ENCODE measurements at places on chromosomes 11 and 22.
A peak's percentile ranks its signal among the peaks of the same experiment; 100 is the strongest.

DNA sequence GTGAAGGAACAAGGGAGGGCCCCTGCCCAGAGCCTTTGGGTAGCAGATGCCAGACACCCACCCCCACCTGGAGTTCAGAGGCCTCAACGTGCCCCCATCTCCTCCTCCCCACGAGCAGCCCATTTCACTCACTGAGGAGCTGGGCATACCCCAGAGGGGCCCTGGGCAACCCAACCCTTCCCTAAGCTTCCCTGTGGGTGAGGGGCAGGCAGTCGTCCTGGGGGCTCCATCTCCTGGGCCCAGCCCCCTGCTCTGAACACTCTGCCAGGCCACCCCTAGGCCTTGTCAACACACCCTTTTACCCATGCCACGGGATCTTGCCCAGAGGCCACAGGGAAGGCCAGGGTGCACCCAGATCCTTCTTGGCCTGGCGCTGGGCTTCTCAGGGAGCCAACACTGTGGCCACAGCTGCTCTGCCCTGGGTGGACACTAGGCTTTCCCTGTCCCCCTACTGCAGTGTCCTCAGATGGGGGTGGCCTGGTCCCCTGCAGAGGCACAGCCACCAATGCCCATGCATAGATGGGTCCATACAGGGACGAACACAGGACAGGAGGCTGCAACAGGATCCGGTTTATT, 3.4 kb downstream of the SLC25A1 start:
- DNase-seq, result no peak

DNA sequence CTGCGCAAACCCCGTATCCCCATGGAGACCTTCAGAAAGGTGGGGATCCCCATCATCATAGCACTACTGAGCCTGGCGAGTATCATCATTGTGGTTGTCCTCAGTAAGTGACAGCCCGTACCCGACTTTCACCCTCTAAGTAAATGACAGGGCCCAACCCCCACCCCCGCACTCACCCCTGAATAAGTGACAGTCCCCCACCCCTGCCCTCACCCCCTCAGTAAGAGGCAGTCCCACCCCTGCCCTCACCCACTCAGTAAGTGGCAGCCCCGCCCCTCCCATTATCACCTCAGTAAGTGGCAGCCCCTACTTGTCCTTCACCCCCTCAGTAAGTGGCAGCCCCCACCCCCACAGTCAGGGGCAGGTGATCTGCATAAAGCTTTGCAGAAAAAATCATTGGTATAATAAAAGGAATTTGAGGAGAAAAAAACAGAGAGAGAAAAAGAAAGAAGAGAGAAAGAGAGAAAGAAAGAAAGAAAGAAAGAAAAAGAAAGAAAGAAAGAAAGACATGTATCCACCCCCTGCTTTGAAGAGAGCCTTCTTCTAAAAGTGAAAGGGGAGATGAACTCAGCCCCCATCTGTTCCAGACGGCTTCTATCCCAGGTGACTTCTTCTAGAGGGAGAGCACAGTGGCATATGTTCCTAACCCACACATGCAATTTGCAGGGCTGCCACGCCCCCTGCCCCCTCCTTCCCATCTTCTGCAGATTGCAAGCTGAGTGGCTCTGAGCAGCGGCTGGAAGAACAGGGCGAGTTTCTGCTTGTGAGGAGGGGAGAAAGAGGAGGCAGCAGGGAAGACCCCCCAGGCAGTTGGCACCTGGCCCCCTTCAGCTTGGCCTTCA, 12.5 kb upstream of the SMIM35 start:
- DNase-seq, result no peak

GRCh38 chr11:1083621-1084551, 9.2 kb downstream of the MUC2 start:
- DNase-seq, result no peak

- no peak for DNase-seq
These were observed 24.9 kb upstream of the CHKA start for GRCh38 chr11:68146010-68146540.

DNA sequence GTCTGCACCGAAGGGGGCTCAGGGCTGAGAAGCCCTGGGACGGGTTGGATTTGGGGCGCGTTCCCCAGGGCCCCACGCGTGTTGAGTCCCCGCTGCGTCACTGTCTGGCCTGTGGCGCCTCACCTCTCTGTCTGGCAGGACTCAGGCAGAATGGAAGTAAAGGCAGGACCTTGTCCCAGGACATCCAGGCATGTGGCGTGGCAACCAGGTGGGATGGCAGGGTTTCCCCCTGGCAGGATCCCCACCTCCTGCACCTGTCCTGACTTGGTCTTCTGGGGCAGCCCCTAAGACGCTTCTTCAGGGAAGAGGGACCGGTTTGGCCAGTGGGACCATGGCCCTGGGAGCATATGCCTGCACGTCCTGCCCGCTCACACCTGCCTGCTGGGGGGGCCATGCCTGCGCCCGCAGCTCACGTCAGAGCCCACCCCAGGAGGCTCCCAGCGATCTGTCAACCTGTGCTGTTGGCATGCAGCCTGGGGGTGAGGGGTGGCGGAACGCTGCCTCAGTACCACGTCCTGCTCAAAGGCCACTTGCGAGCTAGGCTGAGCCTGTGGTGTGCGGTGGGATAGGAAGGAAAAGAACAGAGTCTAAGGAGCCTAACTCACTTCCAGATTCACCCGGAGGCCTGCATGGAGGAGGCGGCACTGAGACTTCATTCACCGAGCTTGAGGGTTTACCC, 72.7 kb downstream of the KCNQ1 start:
- DNase-seq, result no peak

DNA sequence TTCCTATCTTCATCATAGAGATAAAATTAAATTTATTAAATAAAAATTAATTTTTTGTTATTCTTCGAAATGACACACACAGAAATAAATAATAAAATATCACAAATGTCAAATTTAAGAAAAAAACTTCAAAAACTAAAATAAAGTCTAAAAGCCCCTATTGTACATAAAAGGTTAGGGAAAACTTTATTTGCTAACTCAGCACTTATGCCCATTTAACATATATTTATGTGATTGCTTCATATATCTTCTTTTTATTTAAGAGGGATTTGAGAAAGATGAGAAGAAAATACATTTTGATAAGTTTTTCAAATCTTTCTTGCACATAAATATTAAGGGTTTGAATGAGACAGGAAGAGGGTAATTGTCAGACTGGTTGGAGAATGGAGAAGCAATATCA, 2350.4 kb upstream of the RAG2 start:
- DNase-seq, result no peak

DNA sequence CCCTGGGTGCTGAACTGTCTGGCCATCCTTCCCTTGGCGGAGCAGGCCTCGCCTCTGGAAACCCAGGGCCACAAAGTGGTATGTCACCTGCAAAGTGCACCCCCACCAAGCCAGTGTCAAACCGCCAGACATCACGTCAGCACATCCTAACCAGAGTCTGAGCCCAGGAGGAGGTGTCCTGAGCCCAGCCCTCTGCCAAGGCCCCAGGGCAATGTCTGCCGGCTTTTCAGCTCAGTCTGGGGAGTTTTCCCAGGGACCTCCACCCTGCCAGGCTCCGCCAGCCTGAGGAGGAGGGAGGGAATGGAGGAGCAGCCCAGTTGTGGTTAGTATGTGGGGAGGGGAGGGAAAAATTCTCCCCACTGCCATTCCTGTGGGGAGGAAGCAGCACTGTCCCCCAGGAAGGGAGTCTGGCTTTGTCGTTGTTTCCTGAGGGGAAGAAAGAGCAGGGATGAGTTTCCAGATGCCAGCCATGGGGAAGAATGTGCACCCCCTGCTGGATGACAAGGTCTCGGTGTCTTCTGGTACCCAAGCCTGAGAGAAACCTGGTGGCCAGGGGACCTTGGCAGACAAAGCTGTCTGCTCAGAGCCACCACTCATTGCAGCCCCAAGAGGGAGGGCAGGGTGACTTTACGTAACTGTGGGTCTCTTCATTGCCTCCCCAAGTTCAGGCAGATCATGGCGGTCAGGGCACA, 81.4 kb upstream of the CD82 start:
- DNase-seq, result peak; percentile 16

GRCh38 chr22:36379593-36380361, 8.0 kb downstream of the MYH9 start:
- DNase-seq, result no peak

DNA sequence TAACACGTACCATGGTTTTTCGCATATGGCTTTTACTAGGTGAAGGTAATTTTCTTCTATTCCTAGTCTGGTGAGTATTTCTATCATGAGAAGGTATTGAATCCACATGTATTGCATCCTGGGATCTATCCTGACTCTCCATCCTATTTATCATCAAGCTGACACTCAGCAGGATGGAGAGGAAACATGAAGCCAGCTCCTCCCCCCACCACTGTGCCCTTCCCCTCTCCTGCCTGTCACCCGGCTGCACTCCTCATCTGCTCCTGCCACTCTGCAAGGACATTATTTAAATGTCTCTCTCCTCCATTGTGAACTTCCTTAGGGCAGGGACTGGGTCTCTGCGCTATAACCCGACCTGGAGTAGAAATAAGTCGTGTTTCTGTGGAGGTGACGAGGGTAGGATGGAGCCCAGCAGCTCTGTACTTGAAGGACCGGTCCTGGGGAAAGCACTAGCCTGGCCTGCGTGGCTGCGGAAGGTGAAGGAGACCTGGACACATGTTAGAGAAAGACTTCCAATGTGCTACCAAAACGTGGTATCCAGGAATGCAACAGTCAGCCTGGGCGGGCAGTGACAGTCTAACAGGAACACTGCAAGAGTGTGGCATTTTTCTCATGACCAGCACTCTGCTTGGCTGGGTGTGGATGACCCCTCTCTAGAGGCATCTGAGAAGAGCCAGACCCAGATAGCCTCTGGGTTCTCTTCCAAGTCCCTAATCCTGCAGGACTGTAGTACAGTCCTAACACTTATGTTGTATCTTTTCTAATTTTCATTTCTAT, 111.2 kb downstream of the MICAL3 start:
- no peak for DNase-seq

GRCh38 chr11:96229354-96229977, 113.5 kb downstream of the MAML2 start:
- no peak for DNase-seq

GRCh38 chr11:108592591-108593213, 866 bp downstream of the EXPH5 start:
- no peak for DNase-seq

DNA sequence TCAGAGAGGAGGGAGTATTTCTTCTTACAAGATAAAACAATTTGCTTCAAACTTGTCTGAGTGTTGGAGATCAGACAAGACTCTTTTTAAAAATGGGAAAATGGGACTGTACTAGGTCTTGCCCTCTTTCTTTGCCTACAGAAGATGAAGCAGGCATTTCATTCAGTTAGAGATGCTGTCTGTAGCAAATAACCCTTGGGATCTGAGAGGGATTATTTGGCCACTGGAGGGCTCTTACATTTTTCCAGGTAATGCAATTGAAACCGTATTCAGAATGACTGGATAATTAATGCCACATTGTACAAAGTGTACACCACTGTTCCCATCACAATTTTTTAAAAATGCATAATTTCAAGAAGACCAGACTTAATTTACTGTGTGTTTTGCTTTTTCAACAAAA, 258.5 kb upstream of the KIRREL3 start:
- DNase-seq, result no peak

GRCh38 chr11:58609723-58610122, 12.7 kb upstream of the CNTF start:
- no peak for DNase-seq

DNA sequence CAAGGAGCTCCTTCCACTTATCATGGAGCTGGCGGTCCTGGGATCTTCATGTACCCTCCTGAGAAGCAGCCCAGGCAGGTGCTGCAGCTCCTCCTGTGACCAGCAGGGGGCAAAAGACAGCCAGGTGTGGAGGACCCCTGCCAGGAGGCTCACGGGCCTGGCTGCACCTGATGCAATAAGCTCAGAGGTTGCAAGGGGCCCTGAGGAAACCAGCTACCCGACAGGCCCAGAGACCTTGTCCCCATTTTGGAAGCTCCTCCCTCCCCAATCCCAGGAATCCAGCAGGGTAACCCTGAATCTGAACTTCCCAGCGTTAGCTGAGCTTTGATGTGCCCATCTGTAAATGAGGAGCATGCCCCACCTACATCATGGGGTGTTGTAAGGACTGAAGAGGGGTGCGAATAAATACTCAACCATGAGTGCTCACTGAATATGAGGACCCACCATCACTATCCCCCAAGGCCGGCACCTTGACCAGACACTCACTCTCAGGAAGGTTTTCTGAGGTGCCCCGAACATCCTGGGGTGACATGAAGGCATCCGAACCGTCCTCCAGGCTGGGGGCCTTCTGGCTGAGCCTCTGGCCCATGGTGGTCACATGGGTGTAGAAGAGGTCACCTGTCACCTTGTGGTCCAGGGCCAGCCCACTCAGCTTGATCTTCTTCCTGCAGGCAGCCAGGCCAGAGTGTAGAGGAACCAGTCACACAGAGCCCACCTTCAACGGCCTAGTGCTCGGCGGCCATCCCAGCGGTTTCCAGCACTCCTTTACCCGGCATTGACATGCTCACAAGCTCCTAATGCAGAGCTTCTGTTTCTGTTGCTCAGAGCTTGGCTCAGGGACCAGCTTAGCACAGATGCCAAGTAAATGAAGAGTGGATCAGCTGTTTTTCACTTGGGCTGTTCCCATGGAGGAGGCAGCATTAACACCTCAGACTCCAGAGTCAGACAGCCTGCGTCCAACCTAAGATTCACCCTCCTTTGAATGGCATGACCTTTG, 21.7 kb downstream of the SLC43A1 start:
- peak; percentile 31 for DNase-seq

GRCh38 chr11:82810326-82810725, 76.7 kb upstream of the FAM181B start:
- DNase-seq, result no peak

DNA sequence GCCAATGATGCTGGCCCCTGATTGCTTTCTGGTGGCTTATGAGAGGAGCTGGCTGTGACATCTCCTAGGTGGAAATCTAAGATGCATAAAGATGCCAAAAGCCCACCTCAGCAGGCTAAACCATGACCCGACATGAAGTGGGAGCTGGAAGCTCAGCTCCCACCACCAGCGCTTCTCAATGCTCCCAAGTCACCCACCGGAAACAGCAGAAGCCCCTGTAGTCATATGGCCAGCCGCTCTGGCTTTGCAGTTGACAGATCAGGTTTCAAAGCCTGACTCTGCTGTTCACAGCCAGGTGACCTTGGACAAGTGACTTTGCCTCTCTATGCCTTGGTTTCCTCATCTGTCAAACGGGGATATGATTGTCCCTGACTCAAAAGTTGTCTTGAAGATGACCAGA, 29.1 kb upstream of the ANO1 start:
- DNase-seq, result no peak

DNA sequence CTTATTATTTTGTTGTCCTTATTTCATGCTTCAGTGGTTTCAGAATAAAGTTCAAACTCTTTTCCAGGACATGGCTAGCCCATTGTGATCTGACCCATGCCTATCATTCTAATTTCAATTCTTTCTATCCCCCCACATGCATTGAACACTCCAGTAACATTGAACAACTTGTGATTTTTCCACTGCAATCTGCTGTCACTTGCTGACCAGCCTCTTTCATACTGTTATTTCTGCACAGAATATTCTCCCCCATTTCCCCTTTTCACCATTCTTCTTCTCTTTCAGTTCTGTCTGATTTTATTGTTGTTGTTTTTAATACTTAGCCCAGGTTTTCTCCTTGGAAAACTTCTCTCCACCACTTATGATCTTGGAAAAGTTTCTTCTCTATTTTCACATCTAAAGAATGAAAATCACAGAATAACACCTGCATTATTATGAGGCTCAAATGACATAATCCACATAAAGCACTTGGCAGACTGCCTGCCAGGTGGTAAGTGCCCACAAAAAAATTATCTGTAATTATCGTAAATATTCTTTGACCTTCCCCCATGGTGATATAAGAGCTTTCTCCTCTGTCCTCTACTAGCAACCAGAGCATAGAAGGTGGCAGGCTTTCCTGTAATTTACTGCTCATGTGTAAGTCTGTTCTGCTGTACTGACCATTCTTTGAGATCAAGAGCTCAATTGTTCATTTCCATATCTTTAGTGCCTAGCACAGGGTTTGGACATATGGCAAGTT, 51.9 kb upstream of the EED start:
- DNase-seq, result no peak
